ENCODE measurements at places on chromosomes 3 and 15.

GRCh38 chr15:83571820-83572707, 81.9 kb upstream of the ADAMTSL3 start:
- no peak for DNase-seq

GRCh38 chr3:80769683-80770082, 991.8 kb downstream of the GBE1 start:
- no peak for DNase-seq

DNA sequence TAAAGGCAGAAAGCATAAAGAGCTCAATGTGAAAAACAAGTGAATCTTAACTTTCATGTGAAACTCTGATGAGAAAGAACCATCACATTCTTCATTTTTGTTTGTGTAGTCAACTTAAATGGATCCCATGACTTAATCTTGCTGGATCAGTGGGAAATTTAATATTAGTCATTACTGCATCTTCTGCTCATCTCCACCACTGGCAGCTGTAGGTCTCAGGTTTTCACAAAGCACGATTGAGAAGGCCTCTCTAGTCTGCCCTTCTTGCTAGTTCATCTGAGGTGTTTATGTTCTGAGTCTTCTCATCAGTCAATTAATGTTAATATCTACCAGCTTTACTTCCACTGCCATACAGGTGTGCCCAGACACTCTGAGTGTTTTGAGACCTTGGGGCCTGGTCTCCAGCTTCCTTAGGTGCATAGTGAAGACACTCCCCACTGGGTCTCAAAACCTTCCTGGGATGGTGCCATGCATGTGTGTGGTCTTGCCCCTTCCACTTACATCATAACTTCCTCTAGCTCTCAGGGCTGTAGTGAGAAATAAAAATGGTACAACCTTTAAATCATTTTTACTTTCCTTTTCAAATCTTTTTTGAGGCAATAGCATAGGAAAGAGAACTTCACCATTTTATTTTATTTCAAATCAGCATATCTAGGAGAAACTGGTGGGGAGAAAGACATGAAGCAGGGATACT, 421.6 kb upstream of the CBLB start:
- DNase-seq, result no peak

- DNase-seq, result peak; percentile 19
These were observed 3.2 kb upstream of the ATP13A3 start for GRCh38 chr3:194489736-194490612.

DNA sequence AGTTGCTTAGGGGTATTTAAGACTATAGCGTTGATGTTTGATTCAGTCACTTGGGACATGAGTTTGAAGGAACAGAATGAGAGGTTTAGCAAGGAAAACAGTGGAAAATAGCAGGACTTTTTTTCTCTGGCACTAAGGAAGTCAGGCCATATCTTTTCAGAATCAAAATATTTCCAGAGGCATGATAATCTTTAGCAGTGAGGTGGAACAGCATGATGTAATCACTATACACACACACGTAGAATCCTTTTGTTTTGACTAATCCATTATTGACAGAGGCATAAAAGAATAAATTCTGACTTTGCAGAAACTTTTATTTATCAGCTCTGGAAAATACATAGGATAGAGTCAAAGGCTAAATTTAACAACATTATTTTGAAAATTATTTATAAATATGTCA, 174.1 kb downstream of the ZPLD1 start:
- no peak for DNase-seq

- no peak for DNase-seq
These were observed 15.8 kb downstream of the UROC1 start for GRCh38 chr3:126501736-126502135.

DNA sequence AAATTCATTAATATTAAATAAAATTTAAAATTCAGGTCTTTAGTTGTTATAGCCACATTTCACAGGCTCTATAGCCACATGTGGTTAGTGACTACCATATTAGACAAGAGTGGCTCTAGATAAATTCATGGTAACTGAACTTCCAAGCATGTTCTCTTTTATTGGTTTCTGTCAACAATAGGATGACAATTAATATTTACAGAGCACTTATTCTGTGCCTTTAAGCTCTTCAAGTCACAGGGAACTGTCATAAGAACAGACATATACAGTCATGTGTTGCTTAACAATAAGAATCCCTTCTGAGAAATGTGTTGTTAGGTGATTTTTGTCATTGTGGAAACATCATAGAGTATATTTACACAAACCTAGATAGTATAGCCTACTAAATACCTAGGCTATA, 38.8 kb upstream of the SLC25A36 start:
- no peak for DNase-seq

- DNase-seq, result no peak
These were observed 93.7 kb upstream of the BOC start for GRCh38 chr3:113117511-113118234.

DNA sequence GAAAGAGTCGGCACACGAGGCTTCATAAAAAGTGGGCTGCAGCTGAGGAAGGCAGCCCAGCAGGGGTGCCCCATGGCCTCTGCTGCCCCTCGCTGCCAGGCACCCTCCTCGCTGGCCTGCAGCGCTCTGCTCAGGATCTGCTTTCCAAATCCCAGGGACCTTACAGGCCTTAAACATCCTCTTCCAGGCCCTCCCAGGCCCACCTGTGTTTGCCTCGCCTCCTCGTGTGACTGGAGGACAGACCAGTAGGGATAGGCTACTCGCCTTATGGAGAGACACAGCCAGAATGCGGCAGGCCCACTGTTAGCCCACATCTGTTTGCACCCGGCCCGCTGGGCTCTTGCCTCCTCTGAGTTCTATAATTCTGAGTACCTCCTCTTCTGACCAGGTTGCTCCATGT, 124.5 kb upstream of the PLXNA1 start:
- DNase-seq, result no peak
